ENCODE measurements at places on chromosomes 16 and 17.

DNA sequence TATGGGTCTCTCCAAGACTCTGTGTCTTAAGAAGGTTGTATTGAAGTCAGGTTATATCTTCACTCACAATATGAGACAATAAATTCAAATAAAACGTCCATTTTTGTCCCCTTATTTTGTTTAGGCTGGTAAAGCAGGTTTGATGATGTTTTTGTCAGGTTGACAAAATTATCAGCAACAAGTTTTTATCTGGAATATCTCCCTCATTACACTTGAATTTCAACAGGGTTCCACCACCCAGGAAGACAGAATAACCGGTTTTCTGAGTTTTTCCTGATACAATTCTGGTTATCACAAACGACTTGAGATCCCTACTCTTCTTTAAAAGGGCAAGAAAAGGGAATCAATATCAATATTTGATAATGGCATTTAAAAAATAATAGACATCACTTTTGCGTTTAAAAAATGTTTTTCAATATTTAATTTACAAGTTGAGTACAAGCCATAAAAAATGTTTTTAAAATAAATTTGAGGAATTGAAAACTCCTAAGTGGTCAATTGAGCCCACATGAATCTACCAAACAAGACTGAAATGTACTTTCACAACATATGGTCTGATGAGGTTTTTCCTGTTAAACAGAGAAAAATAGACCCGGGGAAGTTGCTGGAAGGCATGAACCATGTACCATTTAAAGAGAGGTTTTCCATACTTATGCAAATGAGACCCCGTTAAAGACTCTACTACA is 1.4 kb upstream of the ATP6V0A1 start:
- no peak for DNase-seq

- DNase-seq, result no peak
Measured at GRCh38 chr17:41048441-41048840, 1.3 kb upstream of the KRTAP2-1 start.

GRCh38 chr16:84672276-84673202 is 24.2 kb downstream of the KLHL36 start:
- no peak for DNase-seq

DNA sequence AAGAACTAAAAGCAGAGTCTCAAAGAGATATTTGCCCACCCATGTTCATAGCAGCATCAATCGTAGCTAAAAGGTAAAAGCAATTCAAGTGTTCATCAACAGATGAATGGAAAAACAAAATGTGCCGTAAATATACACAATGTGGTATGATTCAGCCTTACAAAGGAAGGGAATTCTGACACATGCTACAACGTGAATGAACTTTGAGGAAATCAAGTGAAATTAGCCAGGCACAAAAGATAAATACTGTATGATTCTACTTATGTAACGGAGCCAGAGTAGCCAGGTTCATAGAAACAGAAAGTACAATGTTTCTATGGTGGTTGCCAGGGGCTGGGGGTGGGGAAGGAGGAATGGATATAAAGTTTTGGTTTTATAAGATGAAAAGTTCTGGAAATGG is 57.8 kb upstream of the IL34 start:
- no peak for DNase-seq

GRCh38 chr16:73951481-73951880 is 345.1 kb upstream of the PSMD7 start:
- DNase-seq, result peak; percentile 38

- no peak for DNase-seq
Measured at GRCh38 chr17:73308017-73308823, 3.6 kb downstream of the CDC42EP4 start.

All from spinal cord (tissue), 10 donors.